ENCODE measurements at places on chromosomes 5 and 9. TPM values are rescaled to one million over a fixed set of nuclear protein-coding genes. Genes with fewer than 3 reads are reported as not detected.

Gene S1PR3
- total RNA-seq = 0.06 TPM

Gene CDH6
- total RNA-seq = not detected

Gene C5orf58
- total RNA-seq = not detected

Gene RNF208
- 3.0 TPM for total RNA-seq

Gene KCNV2
- not detected for total RNA-seq

Gene CEP72
- total RNA-seq = 40.5 TPM

Gene NRG2
- total RNA-seq = 0.42 TPM

Gene MYMK
- total RNA-seq = not detected

Gene TUSC1
- not detected for total RNA-seq

Gene TMEM171
- total RNA-seq = not detected

Gene DMGDH
- total RNA-seq = 0.70 TPM

Gene SETD9
- total RNA-seq = 8.2 TPM

Gene DPYSL3
- total RNA-seq = not detected

Gene TAF11L7
- not detected for total RNA-seq

Gene NIM1K
- total RNA-seq = 0.50 TPM

Gene TAF11L10
- total RNA-seq = not detected

Gene RBM18
- total RNA-seq = 23.8 TPM

Measured in activated CD8-positive, alpha-beta memory T cell treated with anti-CD3 and anti-CD28 coated beads, Interleukin-2, amount 10 ng/mL, durations not matched to agents 7 days and 5 days (primary cell).